ENCODE measurements at places on chromosomes 1 and 21. TPM values are rescaled to one million over a fixed set of nuclear protein-coding genes. Genes with fewer than 3 reads are reported as not detected.
A peak's percentile ranks its signal among the peaks of the same experiment; 100 is the strongest.

DNA sequence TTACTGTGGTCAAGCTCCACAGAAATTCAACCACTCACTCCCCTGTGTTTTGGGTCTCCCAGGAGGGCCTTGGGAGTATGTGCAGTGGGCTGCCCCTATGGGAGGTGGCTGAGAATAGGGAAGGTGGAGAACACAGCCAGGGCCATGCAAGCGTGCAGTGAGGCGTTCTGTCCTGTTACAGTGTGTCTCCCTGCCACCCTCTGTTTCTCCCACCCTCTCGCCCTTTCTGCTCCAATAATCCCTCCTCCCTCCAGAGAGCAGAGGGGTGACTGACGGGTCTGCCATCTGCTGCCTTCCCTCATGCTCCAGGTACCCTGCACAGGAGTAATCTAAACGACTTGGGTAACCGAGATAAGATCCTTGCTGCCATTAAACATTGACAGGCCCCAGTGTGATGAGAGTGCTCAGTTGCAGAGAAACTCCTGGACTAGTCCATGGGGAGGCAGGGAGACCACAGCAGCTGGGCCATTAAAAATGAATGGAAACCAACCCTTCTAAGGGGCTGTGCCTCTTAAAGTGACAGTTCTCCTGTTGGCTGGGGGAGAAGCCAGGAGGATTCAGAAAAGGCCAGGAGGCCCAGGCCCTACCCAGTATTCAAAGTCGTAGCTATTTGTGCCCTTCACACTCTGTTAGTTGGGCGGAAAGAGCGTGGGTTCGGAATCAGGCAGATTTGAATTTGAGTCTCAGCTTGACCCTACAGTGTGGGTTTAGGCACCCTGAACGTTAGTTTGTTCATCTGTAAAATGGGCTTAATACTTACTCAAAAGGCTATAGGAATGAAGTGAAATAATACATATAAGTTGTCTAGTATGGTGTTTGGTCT, 22.4 kb upstream of the BTG2 start:
- no peaks in the 10 kb centered on the region for H3K36me3 ChIP-seq
- DNase-seq = peak; percentile 70
- peaks cover 21% of the 10 kb centered on the region for H3K4me1 ChIP-seq
- H3K27ac ChIP-seq = peak overlapping the region; percentile 29

GRCh38 chr1:26378088-26378878, 5.7 kb upstream of the ZNF683 start:
- H3K27ac ChIP-seq = no peak overlapping the region
- no peaks in the 10 kb centered on the region for H3K4me1 ChIP-seq
- no peaks in the 10 kb centered on the region for H3K36me3 ChIP-seq
- DNase-seq = no peak
- H3K27me3 ChIP-seq = no peaks in the 10 kb centered on the region
- H3K4me3 ChIP-seq = no peak overlapping the region

PDE9A gene
- 9.7 TPM for total RNA-seq

GRCh38 chr1:163585796-163586195, 264.0 kb downstream of the NUF2 start:
- no peak overlapping the region for H3K27ac ChIP-seq
- no peak overlapping the region for H3K4me3 ChIP-seq
- DNase-seq = no peak
- H3K27me3 ChIP-seq = no peaks in the 10 kb centered on the region

GRCh38 chr1:42945164-42945563, 13.5 kb downstream of the SLC2A1 start:
- DNase-seq = no peak
- peak overlapping the region; percentile 62 for H3K27ac ChIP-seq
- H3K4me1 ChIP-seq = peaks cover 92% of the 10 kb centered on the region
- peaks cover 7% of the 10 kb centered on the region for H3K36me3 ChIP-seq
- H3K4me3 ChIP-seq = no peak overlapping the region

Measured in Caco-2 (cell line).